ENCODE measurements at places on chromosomes 3 and 15.

GRCh38 chr15:42282926-42283325 lies 9.7 kb upstream of the TMEM87A start:
- DNase-seq = no peak

GRCh38 chr15:37016231-37016630 lies 84.1 kb downstream of the MEIS2 start:
- no peak for DNase-seq

- no peak for DNase-seq
Measured at GRCh38 chr3:112464264-112464663, 35.0 kb downstream of the BTLA start.

DNA sequence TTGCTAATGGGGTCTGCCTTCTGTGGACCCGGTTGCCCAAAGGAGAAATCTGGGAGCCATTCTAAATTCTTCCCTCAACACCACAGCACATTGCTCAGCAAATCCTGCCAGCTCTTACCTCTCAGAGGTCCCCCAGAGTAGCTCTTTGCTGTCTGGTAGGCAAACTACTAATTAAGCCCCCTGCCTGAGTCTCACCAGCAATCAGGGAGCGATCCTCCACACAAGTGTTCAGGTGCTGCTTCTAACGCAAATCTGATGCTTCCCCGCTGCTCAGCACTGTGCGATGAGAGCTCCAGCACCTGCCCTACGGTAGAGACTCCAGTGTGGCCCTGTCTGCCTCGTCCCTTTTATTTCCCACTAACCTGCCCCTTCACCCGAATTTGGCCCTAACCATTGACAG lies 60.5 kb downstream of the HCN4 start:
- DNase-seq = no peak

GRCh38 chr3:146163584-146163983 lies 2.6 kb upstream of the PLOD2 start:
- DNase-seq = no peak

DNA sequence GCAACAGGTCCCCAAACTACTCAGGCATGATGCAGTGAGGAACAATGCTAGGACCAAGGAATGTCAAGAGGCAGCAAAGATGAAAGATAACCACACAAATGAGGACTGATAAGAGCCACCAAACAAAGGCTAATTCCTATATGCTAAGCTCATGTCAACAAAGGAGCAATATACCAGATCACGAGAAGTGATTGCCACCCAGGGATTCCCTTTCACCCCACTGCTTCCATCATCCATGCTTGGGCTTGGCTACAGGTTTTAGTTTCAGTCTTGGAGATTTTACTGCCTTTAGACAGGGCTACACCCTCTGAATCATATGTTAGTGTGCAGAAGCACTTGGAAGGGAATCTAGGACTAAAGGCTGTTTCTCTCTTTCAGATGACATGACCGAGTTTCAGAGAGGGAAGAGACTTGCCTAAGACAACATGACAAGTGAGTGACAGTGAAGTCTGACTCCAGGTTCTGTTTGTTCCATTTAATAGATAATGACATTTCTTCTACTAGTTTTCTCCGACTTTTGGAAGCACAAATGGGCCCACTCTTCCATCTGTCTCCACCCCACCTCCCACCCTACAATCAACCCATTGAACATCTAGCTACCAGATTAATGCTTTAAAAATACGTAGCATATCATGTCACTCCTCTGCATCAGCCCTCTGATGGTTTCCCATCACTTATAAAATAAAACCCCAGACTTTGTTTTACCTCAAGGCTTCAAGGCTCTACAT lies 173.5 kb upstream of the LRRN1 start:
- DNase-seq = no peak

DNA sequence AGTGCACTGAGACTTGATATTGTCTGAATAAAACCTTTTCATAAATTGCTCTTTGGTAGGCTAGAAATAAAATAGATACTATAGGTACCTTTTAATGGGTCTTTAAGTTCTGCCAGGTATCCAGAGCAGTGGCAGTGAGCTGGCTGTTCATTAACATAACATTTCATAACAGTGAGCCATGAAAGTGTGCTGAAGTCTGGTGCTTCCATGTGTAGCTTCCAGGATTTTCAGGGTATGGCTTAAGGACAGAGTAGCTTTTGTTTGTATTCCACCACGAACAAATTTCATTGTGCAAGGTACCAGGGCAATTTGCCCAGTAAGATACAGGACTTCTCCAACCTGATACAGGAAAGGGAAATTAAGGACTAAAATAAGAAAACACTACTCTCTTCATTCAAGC lies 124.7 kb upstream of the NANOGP8 start:
- DNase-seq = no peak

DNA sequence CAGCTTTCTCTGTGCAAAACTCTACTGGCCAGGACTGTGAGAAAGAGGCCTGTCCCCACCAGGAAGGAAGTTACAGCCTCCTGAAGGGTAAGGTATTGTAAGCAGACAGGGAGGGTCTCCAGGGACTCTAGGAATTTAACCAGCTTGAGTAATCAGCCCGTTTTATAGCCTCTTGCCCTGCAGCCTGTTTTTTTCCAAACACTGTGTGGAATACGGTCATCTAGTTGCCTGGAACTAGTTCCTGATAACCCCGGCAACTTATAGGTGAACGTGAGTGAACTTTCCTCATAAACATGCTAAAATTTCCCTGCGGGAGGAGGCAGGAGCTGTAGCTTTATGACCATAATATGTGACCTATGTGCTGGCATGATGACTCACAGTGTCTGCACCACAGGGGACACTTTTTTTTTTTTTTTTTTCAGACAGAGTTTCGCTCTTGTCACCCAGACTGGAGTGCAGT lies 60.1 kb upstream of the DAZL start:
- no peak for DNase-seq

GRCh38 chr3:188863999-188864406 lies 307.8 kb upstream of the TPRG1 start:
- no peak for DNase-seq

GRCh38 chr3:120988994-120989393 lies 81.0 kb downstream of the STXBP5L start:
- DNase-seq = no peak

- peak; percentile 82 for DNase-seq
Measured at GRCh38 chr3:197749315-197749600, 425 bp upstream of the FYTTD1 start.
